Mesothelial cell of epicardium (in vitro differentiated cells): ENCODE measurements at places on chromosomes 1 and 21. TPM values are rescaled to one million over a fixed set of nuclear protein-coding genes. Genes with fewer than 3 reads are reported as not detected.
A peak's percentile ranks its signal among the peaks of the same experiment; 100 is the strongest.

RORC gene
- not detected in 3 replicates for total RNA-seq

GRCh38 chr1:113657126-113657525, 102.2 kb downstream of the PHTF1 start:
- peaks cover 4% of the 10 kb centered on the region for H3K36me3 ChIP-seq
- H3K27ac ChIP-seq: peak overlapping the region; percentile 59
- H3K4me3 ChIP-seq: no peak overlapping the region
- H3K4me1 ChIP-seq: peaks cover 28% of the 10 kb centered on the region
- no peak for DNase-seq

DNA sequence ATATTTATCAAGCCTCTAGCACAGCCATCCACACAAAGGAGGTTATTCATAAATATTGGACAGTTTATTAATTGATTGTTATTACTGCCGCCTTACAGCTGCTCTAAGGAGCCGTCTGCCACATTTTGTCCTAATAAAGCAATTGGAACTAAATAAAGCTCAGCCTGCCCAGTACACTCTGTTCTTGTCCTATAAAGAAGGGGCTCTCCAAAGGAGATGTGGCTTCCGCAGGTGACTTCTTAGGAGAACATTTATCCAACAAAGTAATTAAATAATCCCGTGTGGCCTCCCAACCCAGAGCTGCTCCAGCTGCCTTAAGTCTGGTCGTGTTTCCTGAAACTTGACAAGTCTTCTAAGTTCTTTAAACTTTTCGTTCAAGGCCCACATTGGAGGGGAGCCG, 497.7 kb downstream of the NPHP4 start:
- H3K4me1 ChIP-seq: peaks cover 43% of the 10 kb centered on the region
- peaks cover 24% of the 10 kb centered on the region for H3K27me3 ChIP-seq
- no peak for DNase-seq
- no peak overlapping the region for H3K4me3 ChIP-seq
- no peaks in the 10 kb centered on the region for H3K36me3 ChIP-seq

CCDC190 gene
- 0.11 to 0.13 TPM in 2 of 3 replicates, not detected in the other for total RNA-seq

- no peaks in the 10 kb centered on the region for H3K36me3 ChIP-seq
- peaks cover 27% of the 10 kb centered on the region for H3K4me1 ChIP-seq
- H3K27ac ChIP-seq: no peak overlapping the region
- H3K27me3 ChIP-seq: peaks cover 6% of the 10 kb centered on the region
- no peak overlapping the region for H3K4me3 ChIP-seq
Measured at GRCh38 chr21:42081138-42081537, 10.0 kb downstream of the UMODL1 start.

DNA sequence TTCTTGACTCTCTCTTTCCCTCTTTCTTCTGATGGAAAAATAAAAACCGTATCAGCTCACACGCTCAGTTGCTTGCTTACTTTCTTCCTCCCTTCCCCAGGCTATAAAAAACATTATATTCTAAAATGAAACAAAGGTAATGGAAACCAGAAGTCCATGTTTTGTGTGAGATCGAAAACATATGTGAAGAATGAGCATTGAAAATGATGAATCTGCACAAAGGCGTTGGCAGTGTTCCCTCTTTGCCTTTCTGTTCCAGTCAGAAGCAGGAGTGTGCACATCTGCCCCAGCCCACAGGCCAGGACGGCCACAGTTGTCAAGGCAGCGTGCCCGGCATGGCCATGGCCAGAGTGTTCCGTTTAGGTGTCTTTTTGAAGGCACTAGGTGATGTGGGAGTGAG, 185.3 kb upstream of the USP24 start:
- H3K36me3 ChIP-seq: no peaks in the 10 kb centered on the region
- no peak overlapping the region for H3K4me3 ChIP-seq
- no peak overlapping the region for H3K27ac ChIP-seq
- H3K27me3 ChIP-seq: no peaks in the 10 kb centered on the region
- H3K4me1 ChIP-seq: peaks cover 5% of the 10 kb centered on the region

DNA sequence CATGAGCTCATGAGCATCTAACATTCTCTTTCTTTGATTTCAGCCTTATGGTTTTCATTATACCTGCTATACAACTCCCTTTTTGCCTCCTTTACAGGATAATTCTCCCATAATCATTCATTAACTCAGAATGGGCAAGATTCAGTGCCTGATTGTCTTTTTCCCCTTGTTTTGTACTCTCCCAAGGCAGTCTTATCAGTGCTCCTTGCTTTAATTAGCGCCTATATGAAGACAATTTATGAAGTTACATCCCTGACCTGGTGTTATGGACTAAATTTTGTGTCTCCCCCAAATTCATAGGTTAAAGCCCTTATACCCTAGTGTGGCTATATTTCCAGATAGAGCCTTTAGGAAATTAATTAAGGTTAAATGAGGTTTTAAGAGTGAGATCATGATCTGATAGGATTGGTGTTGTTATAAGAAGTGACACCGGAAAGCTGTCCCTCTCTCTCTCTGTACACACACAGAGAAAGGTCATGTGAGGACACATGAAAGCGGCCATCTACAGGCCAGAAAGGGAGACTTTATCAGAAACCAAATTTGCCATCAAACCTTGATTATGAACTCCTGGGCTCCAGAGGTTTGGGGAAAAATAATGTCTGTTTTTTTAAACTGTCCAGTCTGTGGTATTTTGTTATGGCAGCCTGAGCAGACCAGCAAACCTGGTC, 185.8 kb upstream of the CHODL start:
- no peak overlapping the region for H3K4me3 ChIP-seq
- peaks cover 6% of the 10 kb centered on the region for H3K4me1 ChIP-seq
- no peaks in the 10 kb centered on the region for H3K36me3 ChIP-seq
- no peak overlapping the region for H3K27ac ChIP-seq
- H3K27me3 ChIP-seq: peaks cover 15% of the 10 kb centered on the region

DNA sequence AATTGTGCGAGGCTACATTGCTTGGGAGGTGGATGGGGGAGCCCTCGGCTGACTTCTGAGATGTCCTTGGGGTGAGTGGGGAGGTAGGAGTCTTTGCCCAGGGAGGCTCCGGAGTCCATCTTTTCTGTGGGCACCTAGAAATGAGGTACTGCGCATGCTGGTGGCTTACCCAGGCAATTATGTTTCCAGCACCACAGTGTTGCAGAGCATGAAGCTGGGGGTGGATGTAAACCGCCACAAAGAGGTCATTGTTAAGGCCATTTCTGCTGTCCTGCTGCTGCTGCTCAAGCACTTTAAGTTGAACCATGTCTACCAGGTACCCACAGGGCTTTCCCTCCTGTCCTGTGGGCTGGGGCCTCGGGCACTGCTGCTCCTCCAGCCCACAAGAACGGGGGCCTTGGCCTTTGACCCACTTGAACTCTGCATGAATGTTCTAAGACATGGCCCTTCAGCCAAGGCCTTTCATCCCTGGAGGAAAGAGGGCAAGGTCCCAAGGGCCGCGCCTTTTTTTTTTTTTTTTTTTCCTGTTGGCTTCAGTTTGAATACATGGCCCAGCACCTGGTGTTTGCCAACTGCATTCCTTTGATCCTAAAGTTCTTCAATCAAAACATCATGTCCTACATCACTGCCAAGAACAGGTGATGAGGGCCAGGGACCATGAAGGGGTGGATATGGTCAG, 14.6 kb downstream of the STRIP1 start:
- H3K36me3 ChIP-seq: peaks cover 64% of the 10 kb centered on the region
- H3K4me1 ChIP-seq: peaks cover 23% of the 10 kb centered on the region
- no peaks in the 10 kb centered on the region for H3K27me3 ChIP-seq
- H3K4me3 ChIP-seq: no peak overlapping the region

TAF5L gene
- total RNA-seq: 19.5 to 21.3 TPM (median 20.9 TPM) in 3 replicates

- peaks cover 14% of the 10 kb centered on the region for H3K4me1 ChIP-seq
- no peak overlapping the region for H3K4me3 ChIP-seq
- H3K27ac ChIP-seq: no peak overlapping the region
- no peak for DNase-seq
- H3K36me3 ChIP-seq: no peaks in the 10 kb centered on the region
Measured at GRCh38 chr1:234932106-234932505, 196.5 kb downstream of the TOMM20 start.

- H3K27ac ChIP-seq: no peak overlapping the region
- peaks cover 46% of the 10 kb centered on the region for H3K4me1 ChIP-seq
- H3K4me3 ChIP-seq: no peak overlapping the region
- no peaks in the 10 kb centered on the region for H3K27me3 ChIP-seq
- DNase-seq: no peak
Measured at GRCh38 chr1:205192287-205192686, 19.2 kb downstream of the DSTYK start.

RHD gene
- not detected in 3 replicates for total RNA-seq

- no peak for DNase-seq
- no peak overlapping the region for H3K4me3 ChIP-seq
Measured at GRCh38 chr1:10667861-10668761, 128.3 kb downstream of the CASZ1 start.

NECTIN4 gene
- 29.9 to 31.5 TPM (median 30.6 TPM) in 3 replicates for total RNA-seq

DNA sequence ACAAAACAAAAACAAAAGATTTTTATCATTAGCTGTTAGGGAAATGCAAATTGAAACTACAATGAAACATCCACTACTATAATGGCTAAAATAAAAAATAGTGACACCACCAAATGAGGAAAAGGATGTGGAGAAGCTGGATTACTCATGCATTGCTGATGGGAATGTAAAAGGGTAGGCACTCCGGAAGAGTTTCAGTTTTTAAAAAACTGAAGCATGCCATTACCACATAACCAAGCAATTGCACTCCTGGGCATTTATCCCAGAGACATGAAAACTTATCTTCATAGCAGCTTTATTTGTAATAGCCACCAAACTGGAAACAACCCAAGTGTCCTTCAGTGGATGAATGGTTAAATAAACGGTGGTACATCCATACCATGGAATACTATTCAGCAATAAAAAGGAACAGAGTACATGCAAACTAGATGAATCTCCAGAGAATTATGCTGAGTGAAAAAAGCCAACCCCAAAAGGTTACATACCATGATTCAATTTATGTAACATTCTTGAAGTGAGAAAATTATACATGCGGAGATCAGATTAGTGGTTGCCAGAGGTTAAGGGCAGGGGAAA, 14.5 kb upstream of the CFAP298 start:
- no peak for DNase-seq
- H3K27me3 ChIP-seq: peaks cover 8% of the 10 kb centered on the region
- H3K27ac ChIP-seq: no peak overlapping the region
- peaks cover 6% of the 10 kb centered on the region for H3K36me3 ChIP-seq

DNA sequence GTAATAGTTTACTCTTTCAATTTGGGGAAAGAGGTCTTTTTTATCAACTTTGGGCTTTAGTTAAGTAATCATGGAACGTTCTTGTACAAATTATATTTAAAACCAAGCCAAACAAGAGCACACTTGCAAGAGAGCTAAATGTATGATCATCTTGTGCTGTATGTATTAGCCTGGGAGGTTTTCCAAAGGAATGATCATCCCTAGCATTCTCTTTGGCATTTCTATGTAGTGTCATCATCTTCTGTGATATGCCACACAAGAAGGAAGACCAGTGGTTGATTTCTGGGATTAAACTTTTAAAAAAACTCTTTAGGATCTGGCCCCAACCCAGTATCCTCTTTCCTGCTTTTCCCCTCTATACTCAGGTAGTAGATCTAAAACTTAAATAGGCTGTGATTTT, 38.4 kb upstream of the KCNQ4 start:
- peaks cover 32% of the 10 kb centered on the region for H3K36me3 ChIP-seq
- H3K4me1 ChIP-seq: peaks cover 14% of the 10 kb centered on the region
- no peaks in the 10 kb centered on the region for H3K27me3 ChIP-seq
- DNase-seq: no peak
- no peak overlapping the region for H3K4me3 ChIP-seq

TP73 gene
- 1.0 to 1.4 TPM (median 1.2 TPM) in 3 replicates for total RNA-seq

BACE2 gene
- 29.8 to 31.3 TPM (median 30.6 TPM) in 3 replicates for total RNA-seq

MSH4 gene
- total RNA-seq: 0.27 to 0.29 TPM (median 0.27 TPM) in 3 replicates

- no peaks in the 10 kb centered on the region for H3K4me1 ChIP-seq
- H3K4me3 ChIP-seq: no peak overlapping the region
- no peak for DNase-seq
- H3K27me3 ChIP-seq: no peaks in the 10 kb centered on the region
- H3K36me3 ChIP-seq: peaks cover 6% of the 10 kb centered on the region
Measured at GRCh38 chr1:182807907-182808306, 18.3 kb downstream of the NPL start.

DNA sequence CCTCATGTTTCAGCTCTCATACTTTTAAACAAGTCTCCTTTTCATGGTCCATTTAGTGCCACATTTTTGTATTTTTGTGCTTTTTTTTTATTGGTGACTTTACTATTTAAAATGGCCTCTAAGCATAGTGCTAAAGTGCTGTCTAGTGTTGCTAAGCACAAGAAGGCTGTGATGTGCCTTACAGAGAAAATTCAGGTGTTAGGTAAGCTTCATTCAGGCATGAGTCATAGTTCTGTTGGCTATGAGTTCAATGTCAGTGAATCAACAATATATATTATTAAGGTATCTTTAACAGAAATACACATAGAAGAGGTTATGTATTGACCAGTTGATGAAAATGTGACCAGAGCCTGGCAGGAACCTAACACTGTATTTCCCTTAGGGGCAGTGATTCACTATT, 12.8 kb upstream of the FUBP1 start:
- H3K4me3 ChIP-seq: no peak overlapping the region
- H3K27me3 ChIP-seq: no peaks in the 10 kb centered on the region
- H3K36me3 ChIP-seq: peaks cover 9% of the 10 kb centered on the region
- no peaks in the 10 kb centered on the region for H3K4me1 ChIP-seq

LENEP gene
- 0.49 to 1.3 TPM (median 0.87 TPM) in 3 replicates for total RNA-seq

TCHHL1 gene
- not detected in 3 replicates for total RNA-seq

- H3K4me3 ChIP-seq: no peak overlapping the region
- no peak overlapping the region for H3K27ac ChIP-seq
Measured at GRCh38 chr1:47663286-47663685, 225.4 kb downstream of the FOXD2 start.

- H3K27ac ChIP-seq: peak overlapping the region; percentile 64
- H3K36me3 ChIP-seq: no peaks in the 10 kb centered on the region
- peaks cover 34% of the 10 kb centered on the region for H3K27me3 ChIP-seq
- H3K4me3 ChIP-seq: no peak overlapping the region
- peak; percentile 57 for DNase-seq
Measured at GRCh38 chr21:45618287-45618686, 25.2 kb upstream of the PCBP3 start.

- no peak overlapping the region for H3K4me3 ChIP-seq
- H3K4me1 ChIP-seq: peaks cover 5% of the 10 kb centered on the region
- DNase-seq: no peak
- H3K27ac ChIP-seq: peak overlapping the region; percentile 56
- peaks cover 20% of the 10 kb centered on the region for H3K36me3 ChIP-seq
Measured at GRCh38 chr1:145846201-145846612, 777 bp downstream of the NUDT17 start.

CD101 gene
- 3.7 to 5.6 TPM (median 4.1 TPM) in 3 replicates for total RNA-seq

- peaks cover 3% of the 10 kb centered on the region for H3K4me1 ChIP-seq
- H3K27ac ChIP-seq: no peak overlapping the region
- H3K27me3 ChIP-seq: no peaks in the 10 kb centered on the region
- H3K36me3 ChIP-seq: no peaks in the 10 kb centered on the region
- H3K4me3 ChIP-seq: no peak overlapping the region
Measured at GRCh38 chr1:104132382-104132973, 382.8 kb downstream of the AMY1C start.

GRCh38 chr21:21690068-21690665, 692.0 kb downstream of the NCAM2 start:
- H3K4me3 ChIP-seq: no peak overlapping the region
- H3K4me1 ChIP-seq: no peaks in the 10 kb centered on the region
- H3K27ac ChIP-seq: no peak overlapping the region
- H3K27me3 ChIP-seq: peaks cover 3% of the 10 kb centered on the region
- H3K36me3 ChIP-seq: no peaks in the 10 kb centered on the region

- peak overlapping the region; percentile 88 for H3K27ac ChIP-seq
- peaks cover 8% of the 10 kb centered on the region for H3K36me3 ChIP-seq
- H3K4me1 ChIP-seq: peaks cover 48% of the 10 kb centered on the region
- DNase-seq: peak; percentile 43
- peak overlapping the region; percentile 93 for H3K4me3 ChIP-seq
- no peaks in the 10 kb centered on the region for H3K27me3 ChIP-seq
Measured at GRCh38 chr1:54887665-54888071, 673 bp upstream of the DHCR24 start.

LCE7A gene
- total RNA-seq: not detected in 3 replicates

SLAMF6 gene
- total RNA-seq: not detected in 3 replicates
